NCI-H2029 (cell line): ENCODE measurements at places on chromosomes 11 and 22.

DNA sequence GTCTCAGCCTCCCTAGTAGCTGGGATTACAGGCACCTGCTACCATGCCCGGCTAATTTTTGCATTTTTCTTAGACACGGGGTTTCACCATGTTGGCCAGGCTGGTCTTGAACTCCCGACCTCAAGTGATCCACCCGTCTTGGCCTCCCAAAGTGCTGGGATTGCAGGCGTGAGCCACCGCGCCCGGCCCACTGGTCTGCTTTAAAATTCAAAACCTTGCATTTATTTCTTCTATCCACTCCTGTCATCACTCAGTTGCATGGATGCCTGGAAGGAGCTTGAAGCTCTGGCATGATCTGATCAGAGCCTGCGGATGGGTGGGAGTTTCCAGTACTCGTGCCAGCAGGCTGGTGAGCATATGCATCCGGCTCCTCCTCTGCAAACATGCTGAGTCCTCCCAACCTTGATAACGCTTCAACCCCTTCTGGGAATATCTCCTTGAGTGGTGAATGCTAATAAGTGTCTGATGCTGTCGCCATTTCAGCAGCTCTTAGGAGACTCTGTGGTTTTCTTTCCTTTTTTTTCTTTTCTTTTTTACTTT is 39.6 kb downstream of the UBASH3B start:
- DNase-seq = no peak

- DNase-seq = no peak
Measured at GRCh38 chr11:108713076-108713790, 48.4 kb downstream of the DDX10 start.

GRCh38 chr11:1639102-1639620 is 9.6 kb downstream of the KRTAP5-5 start:
- peak; percentile 88 for DNase-seq

- DNase-seq = no peak
Measured at GRCh38 chr11:74820763-74821162, 72.1 kb downstream of the RNF169 start.

DNA sequence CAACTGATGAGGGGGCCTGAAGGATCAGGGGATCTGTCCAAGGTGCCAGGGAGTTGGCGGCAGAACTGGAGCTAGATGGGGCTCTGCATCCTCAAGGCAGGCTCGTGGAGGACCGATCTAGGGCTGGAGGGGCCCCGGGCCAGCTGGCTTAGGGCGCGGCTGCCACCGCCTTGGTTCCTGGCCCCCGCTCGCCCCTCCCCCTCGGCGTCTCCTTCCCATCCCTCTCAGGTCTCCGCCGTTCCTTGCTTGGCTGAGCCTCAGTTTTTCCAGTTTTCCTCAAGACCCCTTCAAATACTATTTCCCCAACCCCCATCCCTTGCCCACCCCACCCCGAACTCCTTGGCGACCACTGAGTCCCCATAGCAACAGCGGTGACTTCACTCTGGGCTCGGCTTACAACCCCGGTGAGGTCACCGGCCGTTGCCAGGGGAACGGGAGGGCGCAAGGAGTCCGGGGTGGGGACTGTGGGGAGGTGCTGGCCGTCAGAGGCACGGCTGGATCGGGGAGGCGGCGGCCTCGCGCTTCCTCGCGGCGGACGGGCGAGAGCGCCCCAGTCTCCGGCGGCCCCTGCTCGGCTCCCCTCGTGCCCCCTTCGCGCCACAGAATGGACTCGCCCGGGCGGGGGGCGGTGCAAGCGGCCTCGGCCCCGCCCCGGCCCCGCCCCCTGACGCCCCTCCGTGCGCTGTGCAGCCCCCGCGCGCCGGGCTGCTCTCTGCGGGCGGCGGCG is 7.5 kb downstream of the FREY1 start:
- peak; percentile 93 for DNase-seq

- DNase-seq = no peak
Measured at GRCh38 chr11:16287630-16288280, 68.6 kb downstream of the SOX6 start.

- DNase-seq = no peak
Measured at GRCh38 chr22:42645938-42646568, 3.1 kb downstream of the CYB5R3 start.

- no peak for DNase-seq
Measured at GRCh38 chr11:17021511-17021910, 7.3 kb upstream of the PLEKHA7 start.

DNA sequence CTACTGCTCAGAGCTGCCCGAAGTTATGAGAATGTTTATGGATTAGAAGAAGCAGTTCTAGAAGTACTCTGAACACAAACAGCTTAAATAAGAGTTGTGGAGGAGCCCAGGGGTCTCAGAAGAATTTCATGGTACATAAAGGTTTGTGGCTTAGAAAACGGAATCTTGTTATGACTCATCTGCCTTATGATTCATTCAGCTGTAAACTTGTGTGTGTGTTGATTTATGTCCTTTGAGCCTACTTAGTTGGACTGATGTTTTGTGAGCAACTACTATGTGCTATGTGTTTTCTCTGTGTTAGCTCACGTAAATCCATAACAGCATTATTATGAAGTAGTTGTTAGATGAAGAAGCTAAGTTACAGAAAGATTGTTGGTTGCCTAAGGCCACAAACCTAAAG is 203.7 kb downstream of the PGR start:
- DNase-seq = no peak

DNA sequence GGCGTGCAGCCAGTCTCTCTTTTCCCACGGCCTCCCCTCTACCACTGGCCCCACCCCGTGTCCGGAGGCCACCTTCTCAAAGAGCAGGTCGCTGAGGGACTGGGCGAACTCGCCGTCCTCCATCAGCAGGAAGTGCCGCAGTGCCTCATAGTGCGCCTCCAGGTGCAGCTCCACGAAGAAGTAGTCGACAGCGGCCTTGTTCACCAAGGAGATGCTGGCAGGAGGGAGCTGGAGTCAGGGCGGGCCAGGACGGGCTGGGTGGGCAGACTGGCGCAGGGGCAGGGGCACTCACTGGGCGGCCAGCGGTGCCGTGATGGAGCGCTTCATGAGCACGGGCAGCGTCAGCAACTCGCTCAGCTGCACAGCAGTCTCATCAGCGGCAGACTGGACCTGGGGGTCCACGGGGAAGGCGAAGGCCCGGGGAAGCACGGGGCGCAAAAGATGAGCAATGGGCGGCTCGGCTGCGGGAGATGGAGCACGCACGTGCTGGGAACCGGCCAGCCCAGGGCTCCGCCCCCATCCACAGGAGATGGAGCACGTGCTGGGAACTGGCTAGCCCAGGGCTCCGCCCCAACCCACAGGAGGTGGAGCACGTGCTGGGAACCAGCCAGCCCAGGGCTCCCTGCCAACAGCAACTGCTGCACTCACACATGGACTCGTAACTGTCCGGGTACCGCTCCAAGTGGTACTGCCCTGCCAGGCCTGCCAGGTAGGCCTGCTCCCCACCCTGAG is 18.4 kb downstream of the SELENOO start:
- DNase-seq = peak; percentile 64

DNA sequence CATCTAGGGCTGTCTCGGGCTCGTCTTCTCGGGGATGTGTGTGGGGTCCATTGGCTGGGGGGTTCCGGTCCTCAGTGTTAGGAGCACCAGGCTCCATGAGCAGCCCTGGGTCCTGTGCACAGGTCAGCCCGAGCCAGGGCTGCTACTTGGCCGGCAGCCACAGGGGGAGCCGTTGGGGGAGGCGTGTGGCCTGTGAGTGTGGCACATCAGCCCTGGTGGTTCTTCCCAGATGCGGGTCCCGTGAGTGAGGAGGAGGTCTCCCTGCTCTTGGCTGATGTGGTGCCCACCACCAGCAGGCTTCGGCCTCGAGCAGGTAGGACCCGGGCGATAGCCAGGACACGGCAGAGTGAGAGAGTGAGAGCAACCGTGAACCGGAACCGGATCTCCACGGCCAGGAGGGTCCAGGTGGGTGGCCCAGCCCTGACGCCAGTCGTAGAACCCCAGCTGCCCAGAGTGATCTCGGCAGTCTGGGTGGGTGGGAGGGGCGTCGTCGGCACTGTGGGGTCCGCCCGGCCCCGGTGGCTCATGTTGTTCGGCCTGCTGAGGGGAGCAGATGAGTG is 18.5 kb downstream of the IRF7 start:
- DNase-seq = no peak

DNA sequence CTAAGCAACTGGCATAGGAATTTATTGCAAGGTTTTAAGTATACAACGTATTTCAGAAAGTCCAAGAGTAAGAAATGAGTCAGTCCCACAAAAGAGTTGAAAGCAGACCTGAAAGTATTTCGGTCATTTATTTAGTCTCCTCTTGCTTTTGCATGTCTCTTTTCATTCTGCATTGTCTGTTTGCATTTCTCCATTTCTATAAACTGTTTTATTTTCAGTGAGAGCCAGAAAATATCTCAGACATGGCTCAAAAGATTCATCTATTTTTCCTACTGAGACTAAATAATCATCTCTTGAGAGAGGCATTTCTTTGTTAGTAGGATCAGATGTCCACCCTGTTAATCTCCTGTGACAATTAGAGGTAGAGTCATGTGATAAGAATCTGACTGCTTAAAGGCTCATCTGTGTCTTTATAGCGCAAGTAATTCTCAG is 219.1 kb upstream of the CCDC179 start:
- DNase-seq = no peak

GRCh38 chr11:123020968-123021367 is 39.3 kb upstream of the BSX start:
- DNase-seq = peak; percentile 55

DNA sequence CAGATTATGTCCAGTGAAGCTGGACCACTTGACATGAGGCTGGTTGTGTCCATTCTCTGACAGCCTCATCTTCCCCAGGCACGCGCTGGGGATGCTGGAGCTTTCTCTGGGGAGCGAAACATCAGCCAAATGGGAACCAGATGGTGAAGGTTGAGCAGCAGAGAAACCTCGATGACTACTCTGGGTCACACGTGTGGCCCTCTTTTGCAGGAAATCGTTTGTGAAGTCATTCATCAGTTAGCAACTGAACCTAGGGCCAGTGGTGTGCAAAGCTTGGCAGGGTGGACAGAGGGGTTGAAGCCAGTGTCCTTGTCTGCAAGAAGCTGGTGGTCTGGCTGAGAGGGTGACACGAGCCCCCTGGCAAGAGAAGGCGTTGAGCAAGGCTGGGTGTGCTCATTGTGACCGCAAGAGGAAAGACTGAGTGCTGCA is 109.8 kb downstream of the ZBTB16 start:
- DNase-seq = no peak

- DNase-seq = no peak
Measured at GRCh38 chr11:115257270-115257669, 246.9 kb downstream of the CADM1 start.

DNA sequence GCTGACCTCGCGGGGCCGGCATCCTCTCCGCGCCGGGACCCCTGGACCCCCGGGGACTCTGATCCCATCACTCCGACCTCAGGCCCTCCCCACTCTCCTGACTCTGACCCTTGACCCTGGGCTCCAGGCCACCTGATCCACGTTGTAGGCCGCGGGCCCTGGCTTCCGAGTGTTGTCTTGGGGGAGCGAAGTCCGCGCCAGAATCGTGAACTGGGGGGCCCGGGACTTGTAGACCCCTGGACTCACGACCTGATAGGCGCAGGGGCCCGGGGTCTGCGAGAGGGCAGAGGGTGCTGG is 716 bp upstream of the TYMP start:
- DNase-seq = no peak

GRCh38 chr22:40838486-40838885 is 18.0 kb downstream of the ST13 start:
- no peak for DNase-seq

DNA sequence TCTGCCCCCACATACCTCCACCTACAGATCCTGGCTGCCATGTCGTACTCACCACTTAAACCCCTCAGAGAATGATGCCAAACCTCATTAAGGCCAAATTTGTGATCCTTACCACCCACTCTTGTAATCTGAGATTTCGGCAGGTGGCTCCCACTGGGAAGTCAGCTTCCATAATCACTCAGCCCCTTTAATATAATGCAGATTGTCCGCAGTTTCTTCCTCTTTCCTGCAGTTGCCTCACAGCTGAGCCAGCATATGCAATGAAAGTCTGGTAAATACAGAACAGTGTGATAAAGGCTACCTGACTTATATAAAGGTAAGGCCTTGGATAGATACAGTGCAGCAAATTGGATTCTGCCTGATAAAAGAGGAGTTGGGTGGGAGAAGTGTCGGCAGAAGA is 515.2 kb upstream of the TENM4 start:
- no peak for DNase-seq

DNA sequence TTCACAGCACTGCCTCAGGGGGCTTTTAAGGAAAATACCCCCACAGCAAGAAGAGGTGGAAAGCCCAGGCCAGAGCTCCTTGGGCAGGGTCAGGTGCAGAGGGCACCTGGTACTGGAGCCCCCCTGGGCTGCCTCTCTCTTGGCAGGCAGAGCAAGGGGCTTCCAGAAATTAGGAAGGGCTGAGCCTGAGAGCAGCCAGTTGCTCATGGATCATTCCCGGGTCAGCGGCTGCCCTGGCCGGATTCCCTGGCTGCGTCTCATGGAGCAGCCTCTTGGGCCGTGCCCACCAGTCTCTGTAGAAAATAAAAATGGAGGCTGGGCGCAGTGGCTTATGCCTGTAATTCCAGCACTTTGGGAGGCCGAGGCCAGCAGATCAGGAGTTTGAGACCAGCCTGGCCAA is 10.3 kb upstream of the OMP start:
- no peak for DNase-seq

DNA sequence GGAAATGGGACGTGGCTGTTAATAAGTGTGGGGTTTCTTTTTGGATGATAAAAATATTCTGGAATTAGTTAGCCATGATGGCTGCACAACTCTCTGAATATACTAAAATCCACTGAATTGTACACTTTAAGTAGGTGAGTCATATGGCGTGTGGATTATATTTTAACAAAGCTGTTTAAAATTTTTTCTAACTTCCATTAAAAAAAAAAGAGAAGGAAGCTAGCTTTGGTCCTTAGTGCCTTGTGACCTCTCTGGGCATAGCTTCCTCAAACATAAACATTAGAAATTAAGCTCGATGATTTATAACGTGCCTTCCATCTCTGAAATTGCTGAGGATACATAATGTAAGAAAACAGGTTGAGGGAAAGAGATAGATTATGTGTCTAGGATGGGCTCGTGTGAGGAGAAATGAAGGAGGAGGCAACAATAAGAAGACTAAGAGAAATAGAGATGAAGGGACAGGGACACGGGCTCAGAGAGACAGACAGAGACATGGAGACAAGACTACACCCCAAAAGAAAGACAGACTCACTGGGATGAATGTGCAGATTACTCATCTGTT is 20.0 kb downstream of the IRAG1 start:
- no peak for DNase-seq

- DNase-seq = no peak
Measured at GRCh38 chr11:113637636-113638035, 68.5 kb downstream of the TMPRSS5 start.
